ENCODE measurements at places on chromosomes 7 and 10. TPM values are rescaled to one million over a fixed set of nuclear protein-coding genes. Genes with fewer than 3 reads are reported as not detected.
A peak's percentile ranks its signal among the peaks of the same experiment; 100 is the strongest.

DNA sequence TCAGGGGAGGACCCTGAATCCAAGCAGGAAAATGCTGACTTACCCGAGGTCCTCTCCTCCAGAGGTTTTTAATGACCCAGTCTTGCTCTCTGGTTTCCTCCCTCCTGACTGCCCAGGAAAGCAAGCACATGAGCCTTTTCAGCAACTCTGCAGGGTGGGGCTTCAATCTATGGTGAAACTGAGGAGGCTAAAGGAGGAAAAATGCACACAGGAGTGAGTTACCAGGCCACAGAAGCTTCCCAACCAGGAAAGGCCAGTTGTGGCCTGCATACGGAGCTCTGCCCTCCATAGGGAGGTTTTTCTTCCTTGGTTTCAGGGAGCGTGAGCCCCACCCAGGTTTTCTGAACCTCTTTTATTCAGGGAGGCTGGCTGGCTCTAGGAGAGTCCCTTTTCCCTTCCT, 14.1 kb upstream of the DLG5 start:
- no peak for DNase-seq

The AOAH gene
- not detected for polyA plus RNA-seq

The UTF1 gene
- not detected for polyA plus RNA-seq

The CHN2 gene
- polyA plus RNA-seq = not detected

GRCh38 chr10:117261501-117261900, 20.6 kb downstream of the SLC18A2 start:
- DNase-seq = no peak

GRCh38 chr10:7351894-7352293, 58.9 kb downstream of the SFMBT2 start:
- DNase-seq = no peak

DNA sequence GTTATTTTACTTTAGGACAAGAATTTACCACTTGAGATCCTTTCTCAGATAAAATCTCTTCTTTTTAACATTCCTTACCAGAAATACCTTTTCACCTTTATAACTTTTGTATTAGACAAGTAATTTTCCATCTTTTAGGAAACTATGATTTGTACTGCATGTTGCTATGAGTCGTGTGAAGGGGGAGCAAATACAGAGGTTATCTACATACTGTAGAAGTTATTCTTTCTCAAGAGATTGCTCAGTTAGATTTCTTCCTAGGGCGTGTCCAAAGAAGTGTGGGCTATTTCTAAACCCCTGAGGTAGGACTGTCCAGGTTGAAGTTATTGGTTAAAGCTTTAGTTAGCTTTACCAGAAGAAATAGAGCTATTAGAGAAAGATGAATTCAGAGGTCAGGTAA, 30.2 kb upstream of the ARHGAP12 start:
- no peak for DNase-seq

GRCh38 chr7:157408258-157409101, 71.7 kb downstream of the DNAJB6 start:
- DNase-seq = no peak

The FEZF1 gene
- polyA plus RNA-seq = not detected

The FOXI2 gene
- not detected for polyA plus RNA-seq

DNA sequence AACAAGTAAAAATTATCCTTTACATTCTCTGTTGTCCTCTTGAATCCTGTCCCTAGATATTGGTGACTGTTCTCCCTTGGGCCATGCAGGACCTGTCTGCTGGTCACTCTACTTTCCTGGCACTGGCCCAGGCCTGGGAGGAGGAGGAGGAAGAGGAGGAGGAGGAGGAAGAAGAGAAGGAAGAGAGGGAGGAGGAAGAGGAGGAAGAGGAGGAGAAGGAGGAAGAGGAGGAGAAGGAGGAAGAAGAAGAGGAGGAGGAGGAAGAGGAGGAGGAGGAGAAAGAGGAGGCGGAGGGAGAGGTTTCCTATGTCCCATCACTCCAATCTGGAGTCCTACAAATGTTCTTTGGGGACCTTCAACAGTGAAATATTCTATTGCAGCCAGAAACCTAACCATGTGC, 97.3 kb upstream of the NAMPT start:
- DNase-seq = no peak

The LIPK gene
- not detected for polyA plus RNA-seq

DNA sequence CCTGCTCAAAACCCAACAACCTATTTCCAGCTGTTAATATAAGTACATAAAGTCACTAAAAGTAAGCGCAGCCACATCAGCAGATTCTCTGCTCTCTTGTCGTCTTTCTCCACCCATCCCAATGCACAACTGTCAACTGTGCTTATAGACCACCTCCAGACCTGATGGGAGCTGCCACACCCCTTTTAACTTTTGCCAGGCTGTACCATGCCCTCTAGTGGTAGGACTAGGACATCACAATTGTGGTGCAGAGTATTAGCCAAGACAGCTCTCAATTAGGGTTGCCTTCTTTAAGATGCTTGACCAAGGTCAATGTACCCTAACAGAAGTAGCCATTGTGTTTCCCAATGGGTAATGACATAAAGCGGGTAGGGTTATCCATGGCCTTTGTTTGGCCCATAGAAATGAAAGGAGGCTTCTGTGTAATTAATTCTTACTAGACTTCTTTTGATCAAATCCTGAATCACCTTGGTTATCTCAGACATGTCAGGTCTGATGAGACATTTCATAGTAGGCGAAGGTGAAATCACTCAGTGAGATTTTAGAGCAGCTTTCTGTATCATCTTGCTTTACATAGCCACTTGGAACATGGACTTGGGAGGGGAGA, 68.1 kb downstream of the SCRN1 start:
- peak; percentile 28 for DNase-seq

GRCh38 chr7:17234398-17235031, 63.9 kb upstream of the AHR start:
- DNase-seq = peak; percentile 87

GRCh38 chr7:91020636-91021385, 243.4 kb upstream of the FZD1 start:
- DNase-seq = no peak

- no peak for DNase-seq
Observed at GRCh38 chr10:63675171-63675570, 154.0 kb downstream of the REEP3 start.

GRCh38 chr7:55489552-55489951, 82.8 kb downstream of the VOPP1 start:
- no peak for DNase-seq

DNA sequence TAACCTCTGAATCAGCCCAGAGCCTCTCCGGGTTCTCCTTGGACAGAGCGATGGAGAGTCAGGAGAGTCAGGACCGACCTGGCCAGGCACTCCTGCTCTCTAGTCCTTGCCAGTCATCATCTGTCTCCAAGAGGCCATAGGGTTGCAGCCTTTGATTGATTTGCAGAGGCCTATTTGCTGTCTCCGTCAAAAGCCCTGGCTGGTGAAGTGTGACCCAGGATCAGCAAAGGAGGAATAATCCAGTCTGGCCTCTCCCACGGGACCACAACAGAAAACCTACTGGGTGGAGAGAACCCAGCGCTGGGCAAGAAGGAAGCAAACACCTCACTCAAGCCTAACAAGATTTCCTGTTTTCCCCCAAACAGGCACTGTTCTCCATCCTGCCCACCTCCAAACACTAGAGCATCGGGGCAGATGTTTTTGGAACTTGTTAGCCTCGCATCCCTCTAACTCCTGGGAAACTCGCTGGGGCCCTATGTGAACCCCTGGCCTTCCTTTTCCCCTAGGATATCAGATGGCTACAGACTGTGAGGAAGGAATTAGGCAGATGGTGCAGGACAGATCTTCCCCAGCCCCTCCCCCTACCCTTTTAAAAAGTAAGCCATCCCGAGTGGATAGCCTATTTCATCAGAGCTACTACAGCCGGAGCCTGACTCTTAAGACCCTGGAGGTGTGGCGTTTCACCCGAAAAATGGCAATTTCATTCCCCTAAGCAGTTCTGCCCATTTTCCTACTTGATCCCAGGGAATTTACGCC, 54.3 kb downstream of the PODXL start:
- DNase-seq = no peak

DNA sequence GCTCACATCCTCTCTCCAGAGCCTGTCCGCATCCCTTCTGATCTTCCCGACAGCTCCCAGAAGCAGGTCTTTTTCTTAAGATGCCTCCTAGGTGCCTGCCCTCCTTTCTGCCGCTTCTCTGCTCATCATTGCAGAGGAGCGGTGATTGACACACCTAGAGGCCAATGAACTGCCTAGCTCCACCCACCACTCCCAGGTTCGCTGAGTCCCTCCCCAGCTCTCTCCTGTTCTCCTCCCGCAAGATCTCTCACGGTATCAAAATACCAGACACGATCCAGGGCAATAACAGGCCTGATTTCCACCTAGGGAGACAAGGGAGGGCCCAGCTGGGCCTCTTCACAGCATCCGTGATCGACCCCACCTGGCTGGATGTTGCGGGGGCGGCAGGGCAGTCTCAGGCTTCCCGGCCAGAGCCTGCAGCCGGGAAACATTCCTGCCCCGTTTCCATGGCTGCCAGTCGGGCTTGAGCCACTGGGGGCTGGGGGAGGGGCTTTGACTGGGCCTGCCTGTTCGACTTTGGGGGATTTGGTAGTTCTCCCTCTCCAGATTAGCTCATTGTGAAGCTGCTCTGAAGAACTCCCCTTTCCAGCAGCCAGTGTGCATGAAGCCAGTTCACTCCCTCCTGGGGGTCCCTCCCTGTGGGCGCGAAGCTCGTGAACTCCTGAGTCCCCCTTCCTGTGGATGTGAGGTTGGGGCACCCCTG, 373.5 kb downstream of the RPS24 start:
- DNase-seq = peak; percentile 88

The RBM20 gene
- 2.0 TPM for polyA plus RNA-seq

- no peak for DNase-seq
Observed at GRCh38 chr10:127034034-127034633, 128.9 kb downstream of the DOCK1 start.

GRCh38 chr10:31584876-31585275, 265.9 kb downstream of the ZEB1 start:
- no peak for DNase-seq

The HABP2 gene
- polyA plus RNA-seq = 0.17 TPM

DNA sequence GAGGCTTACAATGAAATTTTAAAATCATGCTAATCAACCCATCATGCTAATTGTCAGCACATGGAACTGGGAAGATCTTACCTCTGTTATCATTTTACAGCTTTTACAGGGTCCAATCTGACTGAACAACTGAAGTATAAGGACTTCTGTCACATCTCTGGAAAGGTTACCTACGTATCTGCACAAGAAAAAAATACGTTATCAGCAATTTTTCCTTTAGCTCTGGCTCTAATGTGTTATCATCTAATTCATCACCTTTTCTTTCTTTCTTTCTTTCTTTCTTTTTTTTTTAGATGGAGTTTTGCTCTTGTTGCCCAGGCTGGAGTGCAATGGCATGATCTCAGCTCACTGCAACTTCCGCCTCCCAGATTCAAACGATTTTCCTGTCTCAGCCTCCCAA, 8.7 kb downstream of the TIAL1 start:
- no peak for DNase-seq

- DNase-seq = no peak
Observed at GRCh38 chr7:151725844-151726651, 150.9 kb downstream of the PRKAG2 start.

DNA sequence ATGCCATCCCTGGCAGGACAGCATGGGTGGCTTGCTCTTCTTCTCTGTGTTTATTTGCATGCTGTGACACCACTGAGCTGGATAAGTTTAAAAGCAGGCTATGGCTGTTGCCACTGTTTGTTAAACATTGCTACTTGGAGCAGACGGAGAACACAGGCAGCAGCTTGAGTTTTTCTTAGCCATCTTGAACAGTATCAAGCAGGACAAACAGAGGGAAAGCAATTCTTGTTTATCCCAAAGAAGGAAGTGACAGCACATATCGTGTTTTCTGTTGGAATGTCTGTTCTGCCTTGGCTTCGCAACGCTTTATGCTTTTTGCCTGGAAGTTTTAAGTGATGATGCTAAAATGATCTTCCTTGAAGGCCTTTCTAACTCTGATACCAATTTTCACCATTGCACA, 73.8 kb downstream of the MKX start:
- DNase-seq = no peak

GRCh38 chr10:119078422-119079179, 2.0 kb downstream of the EIF3A start:
- DNase-seq = no peak

The MYL10 gene
- not detected for polyA plus RNA-seq

The FLNC gene
- polyA plus RNA-seq = 3.2 TPM

- DNase-seq = no peak
Observed at GRCh38 chr10:36788152-36788551, 337.2 kb upstream of the ANKRD30A start.

DNA sequence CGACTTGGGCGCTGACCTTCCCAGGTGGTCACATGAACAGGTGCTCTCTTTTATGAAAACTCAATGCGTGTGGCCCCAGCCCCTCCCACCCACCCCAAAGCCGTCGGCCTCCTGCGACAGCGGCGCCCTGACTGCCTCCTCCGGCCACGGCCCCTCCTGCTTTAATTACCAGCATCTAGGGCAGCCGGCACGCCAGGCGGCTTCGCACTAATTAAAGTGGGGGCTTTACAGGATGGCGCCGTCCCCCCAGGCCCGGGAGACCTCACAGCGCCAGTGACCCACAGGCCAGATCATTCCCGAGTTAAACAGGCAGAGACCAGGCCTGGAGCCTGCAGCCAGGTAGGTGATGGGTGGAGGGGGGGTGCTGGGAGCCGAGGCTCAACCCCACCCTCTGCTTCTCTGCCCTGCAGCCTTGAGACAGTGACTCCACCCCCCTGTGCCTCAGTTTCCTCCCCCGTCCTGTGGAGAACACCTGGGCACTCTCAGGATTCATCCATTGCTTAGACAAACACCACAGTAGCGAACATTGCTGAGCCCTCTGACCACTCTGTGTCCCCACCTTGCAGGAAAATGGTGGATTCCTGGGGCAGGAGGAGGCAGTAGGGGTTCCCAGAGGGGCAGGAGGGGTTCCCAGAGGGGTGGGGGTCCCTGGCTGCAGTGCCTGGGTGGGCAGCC, 100.8 kb downstream of the MICALL2 start:
- no peak for DNase-seq

The FAM237B gene
- polyA plus RNA-seq = not detected

DNA sequence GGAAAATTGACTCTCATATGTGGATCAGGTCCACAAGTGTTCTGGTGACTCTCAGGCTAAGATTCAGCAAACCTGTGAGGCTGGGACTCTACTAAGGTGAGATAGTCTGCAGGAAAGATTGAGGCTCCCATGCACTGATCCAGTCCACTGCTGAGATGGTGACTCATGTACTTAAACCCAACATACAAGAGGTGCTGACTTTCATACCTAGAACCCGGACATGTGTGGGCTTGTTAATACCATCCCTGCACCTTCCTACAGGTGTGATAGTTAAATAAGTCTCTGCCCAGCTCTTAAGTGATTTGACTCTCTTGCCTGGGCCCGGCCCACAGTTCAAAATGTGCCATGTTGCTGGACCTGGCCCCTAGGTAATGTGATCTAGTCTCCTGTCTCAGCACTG, 27.1 kb upstream of the ZNF107 start:
- no peak for DNase-seq

The GFRA1 gene
- 13.2 TPM for polyA plus RNA-seq
